ENCODE measurements at places on chromosomes 2 and 18.

- no peak for DNase-seq
Observed at GRCh38 chr2:233990261-233990798, 60.2 kb upstream of the SPP2 start.

DNA sequence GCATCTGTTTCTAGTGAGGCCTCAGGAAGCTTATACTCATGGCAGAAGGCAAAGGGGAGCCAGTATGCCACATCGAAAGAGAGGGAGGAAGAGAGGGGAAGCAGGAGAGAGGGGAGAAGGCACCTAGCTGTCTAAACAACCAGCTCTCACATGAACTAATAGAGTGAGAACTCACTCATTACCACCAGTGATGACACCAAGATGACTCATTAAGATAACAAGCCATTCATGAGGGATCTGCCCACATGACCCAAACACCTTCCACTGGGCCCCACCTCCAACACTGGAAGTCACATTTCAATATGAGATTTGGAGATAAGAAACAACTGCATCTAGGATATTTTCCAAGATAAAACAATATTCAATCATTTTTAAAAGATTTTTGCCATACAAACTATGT lies 753.9 kb upstream of the ZEB2 start:
- DNase-seq: no peak

GRCh38 chr2:198127627-198128026 lies 323.2 kb downstream of the PLCL1 start:
- peak; percentile 71 for DNase-seq

- DNase-seq: no peak
Observed at GRCh38 chr2:182252534-182252933, 174.3 kb downstream of the PDE1A start.

DNA sequence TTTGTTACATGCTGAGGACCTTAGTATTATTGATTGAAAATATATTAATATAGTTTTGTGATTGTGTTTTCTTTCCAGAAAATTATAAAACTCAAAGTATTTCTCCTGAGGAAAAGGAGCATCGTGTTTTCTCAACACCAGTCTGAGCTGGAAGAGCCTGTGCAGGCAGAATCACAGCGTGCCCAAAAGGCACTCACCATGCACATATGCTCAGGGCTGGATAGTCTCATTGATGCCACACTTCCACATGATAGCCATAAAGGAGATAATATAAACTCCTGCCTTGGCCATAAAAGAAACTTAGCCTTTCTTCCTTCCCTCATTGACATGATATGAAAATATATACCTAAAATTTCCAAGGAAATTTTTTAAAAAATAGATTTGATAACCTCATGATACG lies 4.0 kb downstream of the PDE1A start:
- DNase-seq: no peak

- DNase-seq: no peak
Observed at GRCh38 chr2:99672766-99673350, 183.0 kb upstream of the REV1 start.

DNA sequence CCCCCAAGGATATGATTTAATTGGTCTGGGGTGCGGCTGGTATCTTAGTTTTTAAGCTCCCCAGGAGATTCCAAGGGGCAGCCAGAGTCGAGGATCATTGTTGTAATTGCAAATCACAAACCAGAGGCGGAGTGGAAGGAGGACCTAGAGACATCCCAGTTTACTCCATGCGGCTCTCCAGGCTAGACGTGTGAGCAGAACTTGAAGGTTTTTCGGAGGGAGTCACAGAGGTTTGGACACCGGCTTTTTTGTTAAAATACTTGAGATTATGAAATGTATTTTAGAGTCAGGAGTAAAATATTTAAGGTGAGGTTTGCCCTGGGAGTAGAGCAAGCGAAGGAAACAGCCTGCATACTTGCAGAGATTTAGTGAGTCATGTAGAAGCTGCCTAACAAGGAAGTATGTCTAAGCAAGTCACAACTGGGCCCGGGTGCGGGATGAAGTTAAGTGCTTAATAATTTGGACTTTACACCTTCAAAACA lies 39.5 kb downstream of the TGOLN2 start:
- DNase-seq: peak; percentile 55

- peak; percentile 86 for DNase-seq
Observed at GRCh38 chr2:54482715-54483114, 26.6 kb downstream of the SPTBN1 start.

DNA sequence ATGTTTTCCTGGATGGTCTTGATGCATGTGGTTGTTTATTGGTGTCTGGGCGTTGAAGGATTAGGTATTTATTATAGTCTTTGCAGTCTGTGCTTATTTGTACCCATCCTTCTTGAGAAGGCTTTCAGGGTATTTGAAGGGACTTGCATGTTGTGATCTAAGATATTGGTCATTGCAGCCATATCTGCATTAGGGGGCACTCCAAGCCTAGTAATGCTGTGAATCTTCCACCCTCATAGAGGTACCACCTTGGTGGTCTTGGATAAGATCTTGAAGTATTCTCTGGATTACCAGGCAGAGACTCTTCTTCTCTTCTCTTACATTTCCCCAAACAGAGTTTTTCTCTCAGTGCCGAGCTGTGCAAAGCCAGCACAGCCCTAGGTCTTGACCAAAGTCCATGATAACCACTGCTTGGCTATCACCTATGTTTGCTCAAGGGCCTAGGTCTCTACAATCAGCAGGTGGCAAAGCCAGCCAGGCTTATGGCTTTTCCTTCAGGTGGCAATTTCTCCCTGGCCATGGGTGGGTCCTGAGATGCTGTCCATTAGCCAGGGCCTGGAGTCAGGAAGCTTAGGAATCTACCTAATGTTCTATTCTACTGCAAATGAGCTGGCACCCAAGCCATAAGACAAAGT lies 15.4 kb upstream of the PPP1R1C start:
- DNase-seq: no peak

- DNase-seq: no peak
Observed at GRCh38 chr2:223886726-223887125, 49.3 kb upstream of the AP1S3 start.

DNA sequence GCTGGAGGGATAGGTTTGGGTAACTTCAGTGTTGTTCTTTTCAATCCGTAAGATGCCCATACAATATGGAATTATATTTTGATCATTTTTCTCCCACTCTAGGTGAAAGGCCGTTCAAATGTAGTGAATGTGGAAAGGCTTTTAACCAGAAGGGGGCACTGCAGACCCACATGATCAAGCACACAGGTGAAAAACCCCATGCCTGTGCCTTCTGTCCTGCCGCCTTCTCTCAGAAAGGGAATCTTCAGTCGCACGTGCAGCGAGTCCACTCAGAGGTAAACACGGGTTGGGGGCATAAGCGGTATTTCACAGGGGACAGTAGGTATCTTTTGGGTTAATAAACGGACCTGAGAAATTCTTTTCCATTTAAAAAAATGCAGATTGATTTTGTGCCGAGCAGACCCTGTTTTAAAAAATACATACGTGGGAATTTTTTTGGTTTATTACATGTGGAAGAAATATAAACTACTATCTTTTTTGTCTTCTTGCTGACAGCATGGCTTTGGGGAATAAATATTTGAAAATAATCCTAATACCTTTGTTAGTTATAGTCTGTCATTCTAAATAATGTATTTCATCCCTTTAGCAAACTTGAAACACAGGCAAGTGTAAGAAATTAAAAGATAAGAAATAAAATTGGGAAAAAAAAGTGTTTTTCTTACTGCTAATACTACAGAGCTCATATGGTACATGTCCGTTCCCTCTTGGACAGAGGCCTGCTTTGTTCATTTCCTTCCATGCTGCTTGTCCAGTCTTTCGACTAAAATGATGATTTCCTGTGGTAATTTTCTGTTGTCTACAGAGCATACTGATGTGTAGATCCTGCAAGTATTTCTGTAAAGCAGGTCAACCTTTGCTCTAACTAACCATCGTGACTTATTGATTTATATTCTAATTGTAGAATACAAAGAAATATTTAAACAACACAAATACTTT lies 53.3 kb downstream of the ZNF236 start:
- DNase-seq: peak; percentile 32

DNA sequence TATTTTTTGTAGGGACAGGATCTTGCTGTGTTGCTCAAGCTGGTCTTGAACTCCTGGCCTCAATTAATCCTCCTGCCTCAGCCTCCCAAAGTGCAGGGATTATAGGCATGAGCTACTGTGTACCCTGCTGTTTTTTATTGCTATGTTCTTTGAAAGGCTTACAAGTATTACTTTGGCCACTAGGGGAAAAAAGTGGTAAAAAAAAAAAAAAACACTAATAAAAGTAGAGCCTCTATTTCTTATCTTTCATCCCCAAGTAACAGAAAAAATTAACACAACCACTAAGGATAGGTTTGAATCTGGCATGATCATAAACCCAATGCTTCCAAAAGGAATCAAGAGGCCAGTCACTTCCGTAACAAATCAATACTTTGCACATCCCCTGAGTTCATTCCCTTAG lies 11.6 kb downstream of the NOL10 start:
- no peak for DNase-seq

DNA sequence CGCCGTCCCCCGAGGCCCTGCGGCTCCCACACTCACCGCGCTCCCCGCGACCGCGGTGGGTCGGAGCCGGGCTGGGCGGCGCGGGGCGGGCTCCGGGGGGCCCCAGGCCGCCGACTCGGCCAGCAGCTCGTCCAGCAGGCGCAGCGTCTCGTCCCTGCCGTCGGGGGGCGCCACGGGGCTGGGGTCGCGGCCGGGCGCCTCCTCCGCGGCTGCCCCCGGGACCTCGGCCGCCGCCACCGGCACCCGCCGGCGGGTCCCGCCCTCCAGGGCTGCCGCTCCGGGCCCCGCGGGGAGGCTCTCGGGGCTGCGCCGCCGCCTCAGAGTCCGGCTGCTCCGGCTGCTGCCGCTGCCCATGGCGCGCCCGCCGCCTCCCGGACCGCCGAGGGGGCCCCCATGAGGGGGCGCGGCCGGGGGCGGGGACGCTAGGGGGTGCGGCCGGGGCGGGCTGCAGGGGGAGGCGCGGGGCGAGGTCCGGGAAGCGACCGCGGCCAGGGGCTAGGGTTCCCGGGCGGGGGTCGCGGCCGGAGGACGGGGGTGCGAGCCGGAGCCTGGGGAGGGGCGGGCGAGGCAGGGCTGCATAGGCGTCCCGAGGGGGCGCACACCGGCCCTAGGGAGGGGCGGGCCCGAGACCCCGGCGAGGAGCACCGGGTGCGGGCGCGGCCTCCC lies at the start of gene CYS1:
Gene CYS1 (minus strand): TSS at position 542 of the 666 bp plus-strand sequence. CDS start 188 bp downstream, at position 354.
- no peak for DNase-seq

DNA sequence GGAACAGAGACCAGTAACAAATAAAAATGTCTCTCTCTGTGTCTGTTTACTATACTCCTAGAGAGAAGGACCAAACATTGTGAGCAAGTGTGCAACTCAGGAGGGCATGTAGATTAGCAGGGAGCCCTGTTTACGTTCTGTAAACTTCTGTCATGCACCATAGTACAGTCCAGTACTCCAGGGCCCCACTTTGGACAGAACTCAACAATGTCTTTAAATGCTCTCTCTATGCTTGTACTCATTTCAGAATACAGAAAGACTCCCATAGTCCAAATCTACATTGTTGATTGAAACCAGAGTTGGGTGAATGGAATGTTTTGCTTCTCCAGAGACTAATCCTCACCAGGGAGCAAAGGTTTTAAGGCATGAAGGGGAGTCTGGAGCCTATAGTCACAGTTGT lies 934.8 kb downstream of the NRXN1 start:
- no peak for DNase-seq

DNA sequence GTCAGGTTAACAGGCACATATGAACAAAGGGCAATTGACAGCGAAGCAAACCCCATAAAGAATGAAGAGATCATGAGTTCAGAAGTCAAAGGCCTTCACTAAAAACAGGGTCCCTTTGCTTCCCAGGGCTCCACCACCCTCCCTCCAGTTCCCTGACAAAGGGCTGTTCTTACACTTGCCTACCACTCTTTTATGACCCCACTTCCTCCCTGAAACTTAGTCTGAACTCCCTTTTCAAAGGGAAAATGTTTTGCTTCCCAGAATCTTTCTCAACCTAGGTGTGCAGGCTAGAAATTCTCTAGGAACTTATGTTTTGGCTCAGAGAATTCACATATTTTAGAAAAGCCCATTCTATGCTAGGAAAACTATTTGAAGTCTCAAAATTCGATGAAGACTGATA lies 86.0 kb upstream of the ITGA4 start:
- DNase-seq: no peak

GRCh38 chr2:174673876-174674275 lies 76.3 kb upstream of the WIPF1 start:
- no peak for DNase-seq

GRCh38 chr2:12320027-12320734 lies 396.6 kb upstream of the TRIB2 start:
- no peak for DNase-seq

DNA sequence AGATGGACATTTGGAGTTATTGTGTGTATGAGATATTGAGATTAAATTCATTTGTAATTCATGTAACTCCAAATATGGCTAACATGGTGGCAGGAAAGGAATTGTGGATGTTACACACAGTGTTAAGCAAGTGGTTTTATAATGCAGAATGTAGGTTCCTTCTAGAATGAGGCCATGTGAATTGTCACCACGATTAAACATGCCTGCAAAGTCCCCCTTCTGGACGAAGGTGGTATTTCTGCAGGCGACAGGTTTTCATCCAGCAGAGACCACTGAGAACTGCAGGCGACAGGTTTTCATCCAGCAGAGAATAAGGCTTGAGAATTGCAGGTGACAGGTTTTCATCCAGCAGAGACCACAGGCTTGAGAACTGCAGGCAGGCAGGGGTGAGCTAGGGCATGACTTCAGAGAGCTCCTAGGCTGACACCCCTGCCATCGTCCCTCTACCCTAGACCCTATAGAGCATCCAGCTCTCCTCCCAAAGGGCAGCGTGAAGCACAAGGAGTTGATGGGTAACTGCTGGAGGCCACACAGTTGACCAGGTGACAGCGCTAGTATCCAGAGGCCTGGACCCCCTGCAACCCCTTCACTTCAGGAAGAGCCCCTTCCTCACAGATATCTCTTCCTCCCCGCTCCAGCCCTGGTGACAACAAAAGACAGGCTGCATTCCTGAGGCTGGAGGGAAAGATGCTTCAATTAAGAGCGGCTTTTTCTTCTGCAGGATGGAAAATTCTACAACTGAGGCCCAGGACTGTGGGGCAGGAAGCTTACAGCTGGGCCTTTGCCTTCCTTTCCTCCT lies 175.8 kb downstream of the LOXHD1 start:
- DNase-seq: peak; percentile 34

DNA sequence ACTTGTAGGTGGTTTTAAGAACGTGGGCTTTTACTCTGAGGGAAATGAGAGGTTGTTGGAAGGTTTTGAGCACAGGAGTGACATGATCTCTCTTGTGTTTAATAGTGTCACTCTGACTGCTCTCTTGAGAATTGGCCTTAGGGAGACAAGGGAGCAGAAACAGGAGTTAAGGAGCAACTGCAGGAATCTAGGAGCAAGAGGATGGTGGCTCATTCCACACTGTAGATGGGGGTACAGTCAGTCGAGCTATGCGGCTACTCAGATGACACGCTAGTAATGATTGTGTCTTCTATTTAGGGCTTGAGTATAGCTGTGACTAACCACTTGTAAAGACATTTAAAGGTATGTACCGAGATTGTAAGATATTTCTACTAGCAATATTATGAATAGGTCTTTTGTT lies 87.4 kb downstream of the RPRM start:
- DNase-seq: no peak

- DNase-seq: no peak
Observed at GRCh38 chr2:25420820-25421237, 79.1 kb upstream of the DNMT3A start.
